Liver (tissue), 10 donors: ENCODE measurements at places on chromosomes 2 and 18. TPM values are rescaled to one million over a fixed set of nuclear protein-coding genes. Genes with fewer than 3 reads are reported as not detected.

Gene GNAL
- polyA plus RNA-seq: 0.15 TPM

Gene DCDC2C
- polyA plus RNA-seq: not detected

Gene CCBE1
- polyA plus RNA-seq: 1.8 TPM

Gene FOXD4L1
- not detected for polyA plus RNA-seq

Gene SPDYA
- polyA plus RNA-seq: not detected

Gene SDC1
- 124 TPM for polyA plus RNA-seq

Gene C2orf72
- polyA plus RNA-seq: 33.2 TPM

Gene PTPRN
- polyA plus RNA-seq: not detected

Gene FAP
- 0.23 TPM for polyA plus RNA-seq

Gene NTSR2
- not detected for polyA plus RNA-seq

Gene CAD
- polyA plus RNA-seq: 6.3 TPM

Gene CRYGD
- not detected for polyA plus RNA-seq

Gene HOXD9
- 0.07 TPM for polyA plus RNA-seq

Gene ALK
- not detected for polyA plus RNA-seq

Gene RNF144A
- polyA plus RNA-seq: 1.6 TPM

Gene TANC1
- 3.7 TPM for polyA plus RNA-seq

Gene HMSD
- polyA plus RNA-seq: 0.14 TPM

Gene PARD6G
- 1.5 TPM for polyA plus RNA-seq

Gene ALLC
- 0.09 TPM for polyA plus RNA-seq

Gene OBSL1
- 30.9 TPM for polyA plus RNA-seq

Gene PTCD3
- 36.7 TPM for polyA plus RNA-seq

Gene KCNS3
- 2.5 TPM for polyA plus RNA-seq

Gene EVA1A
- 93.2 TPM for polyA plus RNA-seq

Gene KCNG2
- polyA plus RNA-seq: 0.03 TPM

Gene SPP2
- 86.8 TPM for polyA plus RNA-seq

Gene POTEI
- not detected for polyA plus RNA-seq

Gene UGT1A10
- polyA plus RNA-seq: not detected

Gene WDR35
- polyA plus RNA-seq: 0.97 TPM

Gene KCNJ13
- 0.79 TPM for polyA plus RNA-seq

Gene STRN
- 3.6 TPM for polyA plus RNA-seq

Gene NEU2
- polyA plus RNA-seq: not detected

Gene IMPA2
- polyA plus RNA-seq: 55.7 TPM

Gene DTNA
- polyA plus RNA-seq: 1.2 TPM

Gene CASP10
- polyA plus RNA-seq: 2.2 TPM

Gene BCL2
- 0.40 TPM for polyA plus RNA-seq

Gene C2orf15
- 0.25 TPM for polyA plus RNA-seq

Gene GPR75
- polyA plus RNA-seq: 0.35 TPM

Gene RAB12
- polyA plus RNA-seq: 5.0 TPM

Gene TUBA3E
- polyA plus RNA-seq: 0.31 TPM

Gene ABCG8
- 46.9 TPM for polyA plus RNA-seq

Gene MTLN
- polyA plus RNA-seq: 86.4 TPM

Gene RGPD4
- not detected for polyA plus RNA-seq

Gene EML6
- 0.33 TPM for polyA plus RNA-seq

Gene PCARE
- not detected for polyA plus RNA-seq

Gene TMEM150A
- polyA plus RNA-seq: 32.5 TPM

Gene VWC2L
- polyA plus RNA-seq: not detected
